MCF 10A (cell line): ENCODE measurements at places on chromosomes 4 and X.

DNA sequence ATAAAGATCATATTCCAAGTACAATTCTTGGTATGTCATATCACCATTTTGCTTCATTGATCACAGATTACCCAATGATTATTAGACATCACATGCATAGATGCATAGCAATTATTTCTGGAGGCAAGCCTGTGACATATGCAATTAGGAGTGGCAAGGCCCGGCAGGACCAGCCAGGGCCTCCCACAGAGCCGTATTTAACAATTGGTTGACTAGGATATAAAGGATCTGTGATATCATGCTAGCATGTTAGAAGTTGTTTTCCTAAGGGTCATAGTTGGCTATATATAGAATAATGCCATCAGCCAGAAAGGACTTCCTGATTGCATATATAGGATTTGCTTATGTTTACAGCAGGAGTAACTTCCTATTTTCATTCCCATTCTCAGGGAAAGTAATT lies 103.5 kb upstream of the OTUD4 start:
- H3K36me3 ChIP-seq: no peaks in the 10 kb centered on the region
- H3K4me3 ChIP-seq: no peak overlapping the region
- peaks cover 19% of the 10 kb centered on the region for H3K4me1 ChIP-seq
- H3K27me3 ChIP-seq: no peaks in the 10 kb centered on the region
- no peak for DNase-seq
- H3K27ac ChIP-seq: no peak overlapping the region

DNA sequence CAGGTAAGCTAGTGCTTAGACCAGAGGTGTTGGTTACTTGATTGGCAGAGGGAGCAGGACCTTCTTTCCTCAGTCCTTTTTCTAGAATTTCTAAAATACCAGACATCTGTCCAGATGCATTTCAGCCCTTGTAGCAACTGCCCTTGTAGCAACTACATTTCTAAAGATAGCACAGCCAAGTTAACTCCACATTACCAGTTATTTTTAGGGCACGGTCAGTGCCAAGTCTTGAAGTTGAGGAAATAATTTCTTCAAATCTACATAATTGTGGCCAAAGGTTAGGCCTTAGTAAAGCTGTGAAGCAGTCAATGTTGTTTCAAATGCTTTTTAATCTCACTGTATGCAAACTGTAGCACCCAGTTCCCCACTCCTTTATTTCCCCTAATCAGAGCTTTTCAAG lies 62.9 kb downstream of the MID1IP1 start:
- no peaks in the 10 kb centered on the region for H3K27me3 ChIP-seq
- peaks cover 5% of the 10 kb centered on the region for H3K4me1 ChIP-seq
- H3K4me3 ChIP-seq: no peak overlapping the region
- no peaks in the 10 kb centered on the region for H3K36me3 ChIP-seq
- no peak for DNase-seq

GRCh38 chr4:36027203-36027602 lies 217.1 kb downstream of the ARAP2 start:
- H3K27ac ChIP-seq: no peak overlapping the region
- no peaks in the 10 kb centered on the region for H3K36me3 ChIP-seq
- H3K4me1 ChIP-seq: peaks cover 4% of the 10 kb centered on the region
- H3K27me3 ChIP-seq: no peaks in the 10 kb centered on the region
- H3K4me3 ChIP-seq: no peak overlapping the region
- DNase-seq: no peak

DNA sequence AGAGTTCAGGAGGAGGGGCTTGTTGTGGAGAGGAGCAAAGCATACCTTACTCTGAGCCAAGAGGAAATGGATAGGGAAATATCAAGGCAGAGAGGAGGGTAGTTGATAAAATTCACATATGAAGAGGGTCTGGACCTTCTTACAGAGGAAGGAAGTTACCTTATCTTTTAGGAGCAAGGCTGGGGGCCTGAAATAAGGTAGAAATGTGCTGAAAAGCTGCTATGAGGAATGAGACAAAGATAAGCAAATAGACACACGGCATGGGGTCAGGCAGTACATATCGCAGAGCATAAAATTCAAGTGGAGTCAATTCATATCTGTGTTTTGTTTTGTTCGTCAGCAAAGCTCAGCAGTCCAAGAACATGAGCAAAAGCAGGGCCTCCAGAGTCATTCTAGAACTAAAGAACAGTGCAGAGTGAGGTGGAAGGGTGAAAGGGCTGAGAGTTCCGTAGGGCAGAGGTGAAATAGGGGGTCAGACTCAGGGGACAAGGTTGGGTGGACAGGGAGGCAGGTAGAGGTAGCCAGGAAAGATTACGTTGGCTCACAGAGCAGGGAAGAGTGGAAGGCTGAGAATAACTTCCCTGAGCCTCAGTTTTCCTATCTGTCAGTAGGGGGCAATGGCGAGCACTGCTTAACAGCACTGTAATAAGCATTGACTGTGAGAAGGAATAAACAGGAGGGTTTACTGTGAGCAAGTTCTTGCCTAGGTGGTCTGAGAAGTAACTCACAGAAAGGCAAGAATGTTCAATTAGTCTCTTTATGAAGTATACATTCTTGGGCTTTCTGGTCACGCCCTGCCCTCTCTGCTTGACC lies 9.2 kb downstream of the VSIG4 start:
- H3K4me3 ChIP-seq: no peak overlapping the region
- H3K27ac ChIP-seq: no peak overlapping the region
- H3K4me1 ChIP-seq: no peaks in the 10 kb centered on the region
- H3K27me3 ChIP-seq: no peaks in the 10 kb centered on the region
- peak; percentile 50 for DNase-seq
- H3K36me3 ChIP-seq: no peaks in the 10 kb centered on the region

DNA sequence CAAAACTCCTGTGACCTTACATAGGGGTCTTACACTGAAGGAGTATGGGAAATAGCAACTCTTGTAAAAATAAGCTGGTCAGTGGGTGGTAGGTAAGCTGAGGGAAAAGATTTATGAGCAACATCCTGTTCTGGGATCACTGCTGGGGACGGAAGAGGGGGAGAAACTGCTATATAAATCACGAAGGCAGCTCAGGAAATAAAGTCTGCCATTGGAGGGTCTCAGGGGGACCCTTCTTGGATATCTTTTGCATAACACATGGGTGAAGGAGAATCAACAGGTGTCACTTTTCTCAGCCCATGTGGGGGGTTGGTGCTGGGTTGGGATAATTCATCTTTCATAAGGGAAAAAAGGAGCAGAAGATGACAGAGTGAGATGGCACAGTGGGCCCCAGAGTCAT lies 33.7 kb downstream of the AFF1 start:
- no peaks in the 10 kb centered on the region for H3K27me3 ChIP-seq
- H3K27ac ChIP-seq: no peak overlapping the region
- DNase-seq: no peak
- H3K36me3 ChIP-seq: no peaks in the 10 kb centered on the region

GRCh38 chrX:15675490-15675921 lies 10.9 kb upstream of the CLTRN start:
- H3K4me3 ChIP-seq: no peak overlapping the region
- peak; percentile 90 for DNase-seq
- peaks cover 11% of the 10 kb centered on the region for H3K36me3 ChIP-seq

DNA sequence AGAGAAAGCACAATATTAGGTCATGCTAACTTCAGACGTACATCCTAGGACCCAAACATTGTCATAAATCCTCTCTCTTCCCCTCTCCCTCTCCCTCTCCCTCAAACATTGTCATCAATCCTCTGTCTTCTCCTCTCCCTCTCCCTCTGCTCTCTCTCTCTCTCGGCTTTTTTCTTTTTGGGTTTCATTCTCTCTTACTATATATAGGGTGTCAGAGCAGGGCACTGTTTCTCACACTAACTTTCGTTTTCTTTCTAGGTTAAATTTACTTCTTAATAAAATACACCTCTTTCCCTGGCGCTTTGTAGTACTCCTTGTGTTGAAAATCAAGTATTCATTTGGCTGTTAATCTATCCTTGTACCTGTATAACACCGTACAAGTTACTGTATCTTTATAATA lies 37.0 kb upstream of the HERC5 start:
- no peak overlapping the region for H3K27ac ChIP-seq
- H3K4me3 ChIP-seq: no peak overlapping the region
- DNase-seq: no peak
- H3K4me1 ChIP-seq: no peaks in the 10 kb centered on the region
- no peaks in the 10 kb centered on the region for H3K36me3 ChIP-seq

DNA sequence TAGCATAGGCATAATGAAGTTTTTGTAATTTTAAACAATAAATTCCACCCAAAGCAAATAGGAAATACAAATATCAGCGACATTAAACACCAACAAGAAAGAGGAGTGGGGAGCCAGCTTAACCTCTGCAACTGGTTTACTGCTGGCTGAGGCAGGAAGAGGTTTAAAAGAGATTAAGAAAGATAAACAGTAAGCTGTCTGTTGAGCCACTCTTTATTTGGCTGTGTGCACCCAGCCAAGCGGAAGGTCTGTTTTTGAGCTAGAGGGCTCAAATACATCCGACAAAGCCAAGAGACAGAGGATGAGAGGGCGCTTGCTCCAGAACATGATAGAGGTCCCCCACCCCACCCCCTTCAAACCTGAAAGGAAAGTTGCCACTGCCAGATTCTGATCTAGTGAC lies 191.4 kb downstream of the MGST2 start:
- H3K27me3 ChIP-seq: no peaks in the 10 kb centered on the region
- no peaks in the 10 kb centered on the region for H3K36me3 ChIP-seq
- H3K4me3 ChIP-seq: no peak overlapping the region
- no peak overlapping the region for H3K27ac ChIP-seq
- DNase-seq: no peak

DNA sequence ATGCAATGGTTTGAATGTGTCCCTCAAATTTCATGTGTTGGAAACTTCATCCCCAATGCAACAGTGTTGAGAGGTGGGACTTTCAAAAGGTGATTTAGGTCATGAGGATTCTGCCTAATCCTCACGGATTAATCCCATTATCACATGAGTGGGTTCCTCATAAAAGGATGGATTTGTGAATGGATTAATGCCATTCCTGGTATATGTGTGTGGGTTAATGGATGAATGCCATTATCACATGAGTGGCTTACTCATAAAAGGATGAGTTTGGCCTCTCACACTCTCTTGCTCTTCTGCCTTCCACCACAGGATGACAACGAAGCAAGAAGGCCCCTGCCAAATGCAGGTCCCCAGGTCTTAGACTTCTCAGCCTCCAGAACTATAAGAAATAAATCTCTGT lies 30.5 kb upstream of the NEUROG2 start:
- H3K4me1 ChIP-seq: no peaks in the 10 kb centered on the region
- no peak overlapping the region for H3K27ac ChIP-seq
- no peak overlapping the region for H3K4me3 ChIP-seq
- peaks cover 7% of the 10 kb centered on the region for H3K36me3 ChIP-seq

DNA sequence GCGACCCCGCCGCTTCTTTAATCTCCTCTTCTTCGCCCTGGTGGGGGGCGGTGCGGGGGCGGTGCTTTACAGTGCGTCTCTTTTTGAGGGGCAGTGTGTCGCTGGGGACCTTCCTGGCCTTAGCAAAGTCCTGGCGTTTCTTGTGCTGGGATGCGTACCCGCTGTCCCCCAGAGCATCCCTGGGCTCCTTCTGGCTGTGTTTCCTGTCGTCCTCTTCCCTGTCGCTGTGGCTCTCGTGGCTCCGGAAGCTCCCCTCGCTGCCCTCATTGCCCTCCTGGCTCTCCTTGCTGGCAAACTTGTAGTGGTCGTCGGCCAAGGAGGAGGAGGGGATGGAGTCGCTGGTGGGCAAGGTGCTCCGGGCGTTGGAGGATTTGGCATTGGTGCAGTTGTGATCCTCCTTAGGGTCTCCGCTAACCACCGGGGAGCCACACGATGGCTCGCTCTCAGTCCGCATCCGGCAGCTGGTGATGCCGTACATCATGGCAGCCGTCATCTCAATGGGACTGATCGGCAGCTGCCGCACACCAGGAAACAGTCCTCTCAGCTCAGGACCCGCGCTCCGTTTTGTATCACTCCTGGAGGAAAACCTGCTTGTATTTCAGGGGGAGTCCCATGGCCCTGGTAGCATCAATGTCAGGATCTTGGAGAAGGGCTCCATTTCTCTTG lies 30.4 kb upstream of the TMSB15A start:
- no peak overlapping the region for H3K27ac ChIP-seq
- peaks cover 44% of the 10 kb centered on the region for H3K27me3 ChIP-seq
- DNase-seq: no peak
- H3K4me1 ChIP-seq: no peaks in the 10 kb centered on the region

DNA sequence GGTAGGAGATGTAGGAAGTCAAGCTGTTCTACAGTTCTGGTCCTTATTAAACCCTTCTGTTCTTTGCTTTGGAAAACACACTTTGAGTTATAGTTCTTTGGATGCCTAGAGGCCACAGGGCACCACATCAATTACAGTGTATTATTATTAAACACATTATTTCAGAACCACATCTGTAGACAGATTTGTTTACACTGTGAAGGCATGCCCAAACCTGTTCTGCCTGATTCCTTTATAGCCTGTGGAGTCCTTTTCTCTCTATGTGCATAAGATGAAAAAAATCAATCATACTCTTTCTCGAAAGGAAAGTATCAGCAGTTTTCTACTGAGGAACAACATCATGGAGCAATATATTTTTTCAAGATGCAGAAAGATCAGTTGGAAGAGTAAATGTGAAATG lies 371.3 kb upstream of the INTU start:
- H3K36me3 ChIP-seq: no peaks in the 10 kb centered on the region
- DNase-seq: peak; percentile 16
- H3K27ac ChIP-seq: peak overlapping the region; percentile 88

DNA sequence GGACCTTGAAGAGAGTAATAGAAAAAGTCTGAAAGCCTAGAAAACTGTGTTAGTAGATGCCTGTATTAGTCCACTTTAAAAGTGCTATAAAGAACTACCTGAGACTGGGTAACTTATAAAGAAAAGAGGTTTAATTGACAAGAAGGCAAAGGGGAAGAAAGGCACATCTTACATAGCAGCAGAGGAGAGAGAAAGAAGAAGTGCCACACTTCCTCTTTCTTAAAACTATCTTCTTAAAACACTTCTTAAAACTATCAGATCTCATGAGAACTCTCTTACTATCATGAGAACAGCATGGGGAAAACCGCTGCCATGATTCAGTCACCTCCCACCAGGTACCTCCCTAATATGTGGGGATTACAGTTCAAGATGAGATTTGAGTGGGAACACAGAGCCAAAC lies 18.8 kb upstream of the COL25A1 start:
- no peaks in the 10 kb centered on the region for H3K27me3 ChIP-seq
- DNase-seq: no peak
- H3K36me3 ChIP-seq: peaks cover 6% of the 10 kb centered on the region
- H3K4me3 ChIP-seq: no peak overlapping the region
- no peaks in the 10 kb centered on the region for H3K4me1 ChIP-seq
- no peak overlapping the region for H3K27ac ChIP-seq

GRCh38 chr4:107850438-107850837 lies 25.7 kb downstream of the SGMS2 start:
- DNase-seq: no peak
- H3K27ac ChIP-seq: no peak overlapping the region
- H3K36me3 ChIP-seq: no peaks in the 10 kb centered on the region
- no peak overlapping the region for H3K4me3 ChIP-seq
- no peaks in the 10 kb centered on the region for H3K27me3 ChIP-seq

- H3K27me3 ChIP-seq: peaks cover 17% of the 10 kb centered on the region
- no peaks in the 10 kb centered on the region for H3K36me3 ChIP-seq
- no peaks in the 10 kb centered on the region for H3K4me1 ChIP-seq
- peak; percentile 18 for DNase-seq
- no peak overlapping the region for H3K4me3 ChIP-seq
Measured at GRCh38 chr4:56666279-56666678, 14.8 kb downstream of the HOPX start.

- peaks cover 12% of the 10 kb centered on the region for H3K4me1 ChIP-seq
- H3K36me3 ChIP-seq: peaks cover 29% of the 10 kb centered on the region
- DNase-seq: no peak
- no peak overlapping the region for H3K4me3 ChIP-seq
- no peak overlapping the region for H3K27ac ChIP-seq
- H3K27me3 ChIP-seq: no peaks in the 10 kb centered on the region
Measured at GRCh38 chr4:84849051-84849640, 117.3 kb downstream of the WDFY3 start.

- DNase-seq: no peak
- H3K36me3 ChIP-seq: no peaks in the 10 kb centered on the region
- H3K27ac ChIP-seq: no peak overlapping the region
- peaks cover 11% of the 10 kb centered on the region for H3K4me1 ChIP-seq
- H3K27me3 ChIP-seq: peaks cover 9% of the 10 kb centered on the region
- H3K4me3 ChIP-seq: no peak overlapping the region
Measured at GRCh38 chrX:16592194-16592770, 57.7 kb upstream of the S100G start.
